ENCODE measurements at places on chromosomes 12 and 14. TPM values are rescaled to one million over a fixed set of nuclear protein-coding genes. Genes with fewer than 3 reads are reported as not detected.

Gene GYS2
- polyA plus RNA-seq = not detected

Gene GPRC5D
- polyA plus RNA-seq = not detected

Gene ANO2
- 3.3 TPM for polyA plus RNA-seq

Gene PTCSC3
- polyA plus RNA-seq = not detected

Gene FBRSL1
- polyA plus RNA-seq = 22.2 TPM

Gene INSM2
- polyA plus RNA-seq = not detected

Gene LIN7A
- 2.6 TPM for polyA plus RNA-seq

Gene CD4
- polyA plus RNA-seq = 7.3 TPM

Gene NOXRED1
- 0.42 TPM for polyA plus RNA-seq

Gene SLC6A12
- 1.5 TPM for polyA plus RNA-seq

GRCh38 chr12:109557805-109558204 is 15.5 kb downstream of the MMAB start:
- no peak for DNase-seq

GRCh38 chr14:101480747-101481530 is 80.4 kb upstream of the DIO3 start:
- peak; percentile 57 for DNase-seq

- DNase-seq = no peak
Measured at GRCh38 chr14:101169267-101169666, 265.7 kb upstream of the RTL1 start.

- DNase-seq = no peak
Measured at GRCh38 chr12:124426594-124427555, 132.0 kb downstream of the RFLNA start.

GRCh38 chr12:131830914-131831571 is 2.9 kb downstream of the MMP17 start:
- peak; percentile 66 for DNase-seq

GRCh38 chr14:56208520-56208919 is 90.3 kb downstream of the PELI2 start:
- DNase-seq = no peak

GRCh38 chr14:102095871-102096568 is 9.2 kb upstream of the HSP90AA1 start:
- no peak for DNase-seq

GRCh38 chr12:15963271-15963670 is 52.1 kb downstream of the DERA start:
- DNase-seq = no peak

- DNase-seq = no peak
Measured at GRCh38 chr12:110421701-110422100, 18.2 kb upstream of the ANAPC7 start.

DNA sequence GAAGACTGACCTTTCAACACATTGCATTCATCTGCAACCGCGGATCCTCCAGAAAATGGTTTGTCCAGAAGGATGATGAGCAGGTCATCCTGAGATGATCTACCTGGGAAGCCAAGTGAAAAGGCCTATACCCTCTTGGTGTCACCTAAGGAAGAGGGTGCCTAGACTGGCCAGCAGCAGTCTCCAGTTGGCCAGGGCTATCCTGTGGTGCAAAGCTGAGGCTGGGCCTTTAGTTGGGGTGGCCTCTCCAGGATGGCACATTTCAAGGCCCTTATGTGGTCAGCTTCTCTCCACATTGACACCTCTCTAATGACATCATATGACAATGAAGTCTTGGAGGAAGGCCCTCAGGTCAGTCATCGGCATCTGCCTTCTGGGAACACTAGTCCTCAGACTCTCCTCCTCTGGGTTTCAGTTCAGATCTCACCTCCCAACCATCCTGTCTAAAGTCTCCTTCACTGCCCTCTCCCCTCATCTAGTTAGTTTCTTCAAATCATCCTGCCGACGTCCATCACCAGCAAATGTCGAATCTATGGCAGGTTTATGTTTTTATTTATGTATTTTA is 3.3 kb upstream of the SLC22A17 start:
- DNase-seq = no peak

- no peak for DNase-seq
Measured at GRCh38 chr12:58117201-58117600, 175.8 kb downstream of the ATP23 start.

DNA sequence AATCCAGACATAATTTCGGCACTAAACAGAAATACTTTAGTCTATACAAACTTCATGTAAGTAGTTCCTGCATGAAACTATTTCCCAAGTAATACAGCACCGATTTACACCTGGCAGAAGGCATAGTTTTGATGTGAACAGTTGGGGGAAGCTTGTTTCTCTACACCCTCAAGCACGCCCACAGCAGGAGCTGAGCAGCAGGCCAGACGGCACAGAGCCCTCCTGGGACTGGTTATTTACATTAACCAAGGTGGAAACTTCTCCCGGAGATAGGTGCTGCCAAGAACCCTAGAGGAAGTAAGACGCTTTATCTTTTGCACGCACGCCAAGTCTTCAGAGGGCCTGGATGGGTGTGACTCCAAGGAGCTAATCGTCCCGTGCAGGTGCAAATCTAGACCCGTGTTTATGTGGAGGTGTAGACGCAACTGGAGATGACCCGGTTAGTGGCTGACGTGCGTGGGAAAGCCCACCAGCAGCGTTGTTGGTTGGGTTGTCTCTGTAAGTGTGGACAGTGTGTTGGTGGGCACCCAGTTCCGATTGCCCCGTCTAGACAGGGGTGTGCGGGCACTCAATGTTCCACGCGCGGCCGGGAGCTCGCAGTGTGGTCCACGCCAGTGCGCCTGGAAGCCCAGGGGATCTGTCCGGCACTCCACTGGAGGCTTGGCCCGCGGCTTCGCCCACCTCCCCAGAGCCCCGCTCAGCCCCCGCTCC is 767 bp upstream of the TCP11L2 start:
- DNase-seq = no peak

DNA sequence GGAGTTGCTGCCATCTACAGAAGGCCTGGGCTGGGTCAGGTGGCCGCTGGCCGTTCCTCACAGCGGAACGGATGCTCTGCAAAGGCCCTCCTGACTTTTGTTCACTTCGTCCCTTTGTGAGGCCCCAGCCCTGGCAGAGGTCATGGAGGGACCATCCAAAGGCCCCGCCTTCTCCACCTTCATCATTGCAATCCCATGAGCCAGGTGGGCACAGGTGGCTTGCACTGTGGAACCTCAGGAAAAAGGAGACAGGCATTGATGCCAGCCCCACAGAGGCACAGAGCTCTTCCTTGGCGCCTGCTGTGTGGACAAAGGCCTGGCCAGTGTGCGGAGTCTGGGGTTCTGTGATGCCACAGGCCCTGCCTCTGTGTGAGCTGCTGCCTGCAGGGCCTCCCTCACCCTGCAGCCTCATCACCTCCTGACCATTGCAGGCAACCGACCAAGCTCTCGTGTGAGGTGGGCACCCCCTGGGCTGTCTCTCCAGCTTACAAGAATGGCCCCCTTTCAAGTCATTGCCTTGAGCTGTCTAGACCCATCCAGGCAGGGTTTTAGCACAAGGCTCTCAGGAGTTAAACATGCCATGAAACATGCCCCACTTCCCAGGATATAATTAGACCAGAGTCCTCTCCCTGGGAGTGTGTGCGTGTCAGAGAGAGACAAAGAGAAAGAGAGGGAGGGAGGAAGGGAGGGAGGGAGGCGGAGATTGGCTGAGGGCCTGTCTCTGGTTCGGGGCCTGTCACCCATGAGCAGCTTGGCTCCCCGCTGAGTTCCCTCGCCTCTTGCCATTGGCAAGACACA is 19.3 kb downstream of the NFKBIA start:
- DNase-seq = peak; percentile 88

DNA sequence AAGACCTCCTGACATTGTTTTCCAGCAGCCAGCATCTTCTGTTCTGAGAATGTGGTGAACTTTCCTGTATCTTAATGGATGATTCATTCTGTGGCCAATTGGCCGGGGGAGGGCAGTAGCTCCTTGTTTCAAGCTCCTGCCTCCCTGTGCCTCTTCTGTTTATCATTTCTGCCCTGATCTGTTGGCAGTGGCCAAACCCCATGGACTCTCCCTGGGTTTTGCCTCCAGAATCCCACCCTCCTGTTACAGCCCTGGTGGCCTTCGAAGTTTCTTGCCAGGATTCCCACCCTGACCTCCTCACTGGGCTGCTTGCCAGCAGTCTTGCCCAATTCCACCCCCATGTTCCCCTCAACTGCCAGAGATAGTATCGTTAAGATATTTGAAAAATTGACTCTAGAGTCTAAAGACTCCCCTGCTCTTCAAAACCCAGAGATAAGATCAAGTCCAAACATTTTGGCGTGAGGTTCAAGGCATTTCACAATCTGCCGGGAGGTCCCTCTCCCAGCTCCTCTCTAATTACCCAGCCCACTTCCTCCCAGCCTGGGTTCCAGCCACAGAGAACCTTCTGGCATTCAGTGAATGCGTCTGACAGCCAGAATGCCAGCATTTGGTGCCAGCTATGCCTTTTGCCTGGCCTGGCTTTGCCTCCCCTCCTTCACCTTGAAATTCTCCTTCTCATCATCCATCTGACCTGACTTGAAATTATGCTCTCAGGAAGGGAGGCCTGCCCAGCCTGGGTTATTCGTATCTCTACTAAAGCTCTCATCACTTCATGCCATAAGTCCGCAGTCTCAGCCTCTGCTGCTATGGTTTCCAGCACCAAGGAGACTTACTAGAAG is 37.7 kb upstream of the TXNRD1 start:
- peak; percentile 76 for DNase-seq

GRCh38 chr14:21059842-21060613 is 2.4 kb downstream of the RNASE8 start:
- DNase-seq = no peak

DNA sequence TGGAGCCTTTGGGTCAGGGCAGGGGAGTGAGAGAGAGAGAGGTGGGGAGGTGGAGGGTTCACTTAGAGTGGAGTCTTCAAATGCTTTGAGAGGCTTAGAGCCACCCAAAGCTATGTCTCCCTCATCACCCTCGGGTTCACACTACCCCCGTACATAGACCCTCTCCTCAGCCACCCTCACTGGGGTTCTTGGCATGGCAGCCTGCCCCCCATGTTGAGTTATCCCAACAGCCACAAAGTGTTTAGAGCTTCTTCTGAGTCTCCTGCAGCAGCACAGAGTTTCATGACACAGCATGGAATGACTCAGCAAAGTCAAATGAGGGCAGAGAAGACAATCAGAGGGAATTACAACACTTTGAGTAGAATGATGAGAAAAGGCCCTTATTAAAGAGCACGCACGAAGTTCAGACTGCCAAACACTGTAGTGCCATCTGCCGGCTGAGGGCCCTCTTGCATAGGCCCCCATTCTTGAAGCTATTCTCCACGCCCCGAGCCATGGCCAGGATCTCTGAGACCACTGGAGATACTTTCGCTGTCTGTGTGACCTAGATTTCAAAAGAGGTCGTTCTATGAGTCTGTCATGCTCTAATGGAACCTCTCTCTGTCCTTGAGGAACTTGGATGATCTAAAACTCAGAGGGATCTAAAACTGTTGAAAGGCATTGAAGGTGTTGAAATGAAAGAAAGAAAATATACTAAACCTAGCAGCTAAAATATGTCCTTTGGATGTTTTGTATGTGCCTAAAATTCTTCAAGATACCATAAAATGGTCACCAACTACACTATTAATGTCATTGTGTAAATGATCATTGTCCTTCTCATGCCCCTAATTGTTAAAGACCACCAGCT is 221.9 kb downstream of the PELI2 start:
- peak; percentile 70 for DNase-seq

DNA sequence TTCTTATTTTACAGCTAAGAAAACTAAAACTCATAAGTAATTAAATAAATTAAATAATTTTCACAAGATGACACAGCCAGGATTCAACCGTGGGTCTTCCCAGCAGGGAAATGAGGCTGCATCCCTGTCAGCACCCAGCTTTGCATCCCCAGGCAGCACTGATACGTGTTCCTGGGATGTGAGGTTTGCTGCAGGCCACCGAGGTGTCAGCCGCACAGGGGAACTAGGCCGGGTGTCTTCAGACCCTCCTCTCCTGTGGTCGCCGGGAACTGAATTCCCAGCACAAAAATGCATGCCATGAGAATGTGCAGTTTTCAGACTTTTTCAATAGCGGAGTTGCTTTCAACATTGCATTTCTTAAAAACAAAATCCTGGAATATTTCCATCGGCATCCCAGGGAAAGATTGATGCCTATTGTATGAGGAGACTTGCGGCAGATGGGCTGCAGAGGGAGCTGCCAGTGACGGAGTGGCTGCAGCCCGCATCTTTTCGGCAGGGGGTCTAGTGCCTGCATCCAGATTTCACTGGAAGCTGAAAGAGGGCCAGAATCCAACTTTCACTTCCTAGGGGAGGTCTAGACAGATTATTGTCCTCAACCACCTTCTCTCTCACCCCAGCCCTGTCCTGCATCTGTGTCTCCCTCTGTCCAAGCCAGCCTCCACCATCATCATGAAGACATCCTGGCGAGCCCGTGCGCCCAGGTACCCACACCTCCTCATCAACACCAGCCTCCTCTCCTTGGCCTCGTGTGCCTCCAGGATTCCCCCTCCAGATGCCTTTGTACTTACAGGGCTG is 12.6 kb downstream of the LRTM2 start:
- DNase-seq = no peak

- no peak for DNase-seq
Measured at GRCh38 chr14:39469094-39469710, 37.0 kb upstream of the FBXO33 start.

DNA sequence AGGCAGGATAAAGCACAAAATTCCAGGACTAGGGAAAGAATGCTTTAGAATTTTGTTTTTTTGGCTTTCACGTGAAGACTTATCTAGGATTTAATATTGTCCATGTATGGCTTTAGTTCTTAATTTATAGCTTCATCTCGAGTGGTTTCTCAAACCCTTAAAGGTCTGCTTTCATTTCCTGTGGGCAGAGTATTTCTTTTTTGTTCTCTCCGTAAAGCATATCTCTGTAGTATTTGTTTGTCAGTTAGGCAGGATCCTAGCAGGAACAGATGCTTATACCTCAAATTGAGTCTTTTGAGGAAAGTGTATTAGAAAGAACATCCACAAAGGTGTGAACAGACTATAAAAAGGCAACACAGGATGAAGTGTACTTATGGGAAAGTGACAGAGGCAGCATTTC is 697.1 kb upstream of the SEL1L start:
- DNase-seq = no peak

DNA sequence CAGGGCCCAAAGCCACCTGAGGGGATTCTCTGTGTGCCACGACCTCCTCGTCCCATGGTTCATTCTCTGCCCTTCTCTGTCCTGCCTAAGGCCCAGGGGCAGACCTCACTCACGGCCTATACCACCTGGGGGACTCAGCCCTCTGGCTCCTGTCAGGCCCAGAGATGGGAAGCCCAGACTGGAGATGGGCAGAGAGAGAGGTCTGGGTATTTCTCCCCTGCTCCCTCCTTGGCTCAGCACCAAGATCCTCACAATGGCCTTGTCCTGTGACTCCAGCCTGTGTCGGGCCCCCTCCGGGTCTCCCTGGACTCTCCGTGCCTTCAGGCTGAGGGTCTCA is 46.9 kb upstream of the BCL11B start:
- DNase-seq = no peak

DNA sequence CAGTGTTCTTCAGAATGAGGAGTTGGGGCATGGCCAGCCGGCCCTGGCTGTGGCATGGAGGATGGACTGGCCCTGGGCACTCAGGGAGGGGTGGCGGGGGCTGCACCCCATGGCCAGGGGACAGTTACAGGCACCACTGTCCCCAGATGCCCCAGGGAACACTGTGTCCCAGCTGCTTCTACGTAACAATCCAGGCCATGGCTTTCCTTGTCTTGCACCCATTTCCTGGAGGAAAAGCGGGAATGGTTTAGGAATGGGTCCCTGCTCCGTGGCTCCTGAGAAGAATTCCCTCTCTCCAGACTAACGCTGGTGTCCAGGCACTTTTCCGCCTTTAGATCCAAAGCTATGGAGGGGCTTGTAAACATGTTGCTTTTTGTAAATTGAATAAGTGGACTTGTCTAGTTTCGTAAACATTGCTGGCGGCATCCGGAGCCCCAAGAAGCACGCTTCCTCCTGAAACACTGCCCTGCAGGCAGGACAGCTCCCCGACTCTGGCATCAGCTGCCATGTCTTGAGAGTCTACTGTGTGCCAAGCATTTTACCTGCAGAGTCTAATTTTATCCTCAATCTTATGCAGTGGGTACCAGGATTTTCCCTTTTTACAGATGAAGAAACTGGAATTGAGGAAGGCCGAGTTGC is 238.3 kb downstream of the SLC41A2 start:
- no peak for DNase-seq

Data from ovary (tissue), 10 donors.